ENCODE measurements at places on chromosomes 7 and 10.

DNA sequence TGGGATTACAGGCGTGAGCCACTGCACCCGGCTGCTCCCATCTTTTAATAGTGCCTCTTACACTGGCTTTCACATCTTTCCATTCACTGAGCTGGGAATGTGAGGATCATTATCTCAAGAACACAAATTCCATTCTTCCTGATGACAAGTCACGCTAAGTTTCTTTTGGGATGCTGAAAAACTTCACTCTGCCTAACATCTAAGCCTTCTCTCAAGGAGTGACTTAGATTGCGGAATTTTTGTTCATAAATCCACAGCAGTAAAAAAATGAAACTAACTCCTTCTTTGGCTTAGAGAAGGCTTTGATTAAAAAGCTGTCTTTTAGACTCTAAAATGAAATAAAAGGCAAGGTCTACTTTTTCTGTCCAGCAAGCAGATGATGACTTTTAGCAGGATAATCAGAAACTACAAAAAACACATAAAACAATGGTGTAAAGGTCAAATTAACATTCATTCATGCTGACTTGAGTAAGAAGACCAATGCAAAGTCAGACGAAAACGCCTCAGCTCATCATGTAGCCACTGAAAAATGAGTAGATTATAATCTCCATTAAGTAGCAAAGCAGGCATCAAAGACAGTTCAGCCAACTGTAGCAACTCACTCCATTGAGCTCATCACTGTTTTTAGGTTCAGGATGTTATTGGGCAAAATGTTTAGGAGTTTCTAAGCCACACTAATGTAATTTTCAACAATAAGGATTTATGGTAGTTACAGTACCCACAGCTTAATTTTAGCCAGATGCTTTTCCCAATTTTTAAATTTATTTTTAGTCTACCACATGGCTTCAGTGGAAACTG is 178.8 kb downstream of the ELMO1 start:
- no peak for DNase-seq

GRCh38 chr10:35127289-35127891 is 744 bp downstream of the CREM start:
- peak; percentile 24 for DNase-seq

DNA sequence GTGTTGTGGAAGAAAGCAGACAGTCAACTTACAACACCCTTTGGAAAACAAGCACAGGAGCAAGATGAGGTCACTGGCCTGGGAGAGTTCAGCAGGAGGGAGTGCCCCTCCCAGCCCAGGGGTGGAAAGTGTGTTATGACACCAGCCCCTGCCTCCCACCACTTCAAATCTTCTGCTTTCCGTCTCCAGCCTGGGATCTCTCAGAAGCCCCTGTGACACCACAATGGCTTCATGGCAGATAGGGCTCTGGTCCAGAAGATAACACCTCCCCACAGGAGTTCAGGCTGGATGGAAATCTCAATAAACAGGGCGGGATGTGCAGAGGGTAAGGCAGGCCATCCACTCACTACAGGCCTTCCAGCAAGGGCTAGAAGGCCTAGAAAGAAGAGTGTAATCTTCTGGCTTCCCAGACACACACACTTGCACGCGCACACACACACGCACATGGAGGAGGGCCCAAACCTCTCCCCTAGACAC is 48.7 kb upstream of the ZMIZ1 start:
- no peak for DNase-seq

GRCh38 chr7:77833136-77833535 is 34.6 kb downstream of the PHTF2 start:
- DNase-seq: no peak
